T-helper 2 cell (primary cell): ENCODE measurements at places on chromosomes 12 and 14.
A peak's percentile ranks its signal among the peaks of the same experiment; 100 is the strongest.

- no peak for DNase-seq
Observed at GRCh38 chr12:60144395-60144794, 548.6 kb downstream of the SLC16A7 start.

DNA sequence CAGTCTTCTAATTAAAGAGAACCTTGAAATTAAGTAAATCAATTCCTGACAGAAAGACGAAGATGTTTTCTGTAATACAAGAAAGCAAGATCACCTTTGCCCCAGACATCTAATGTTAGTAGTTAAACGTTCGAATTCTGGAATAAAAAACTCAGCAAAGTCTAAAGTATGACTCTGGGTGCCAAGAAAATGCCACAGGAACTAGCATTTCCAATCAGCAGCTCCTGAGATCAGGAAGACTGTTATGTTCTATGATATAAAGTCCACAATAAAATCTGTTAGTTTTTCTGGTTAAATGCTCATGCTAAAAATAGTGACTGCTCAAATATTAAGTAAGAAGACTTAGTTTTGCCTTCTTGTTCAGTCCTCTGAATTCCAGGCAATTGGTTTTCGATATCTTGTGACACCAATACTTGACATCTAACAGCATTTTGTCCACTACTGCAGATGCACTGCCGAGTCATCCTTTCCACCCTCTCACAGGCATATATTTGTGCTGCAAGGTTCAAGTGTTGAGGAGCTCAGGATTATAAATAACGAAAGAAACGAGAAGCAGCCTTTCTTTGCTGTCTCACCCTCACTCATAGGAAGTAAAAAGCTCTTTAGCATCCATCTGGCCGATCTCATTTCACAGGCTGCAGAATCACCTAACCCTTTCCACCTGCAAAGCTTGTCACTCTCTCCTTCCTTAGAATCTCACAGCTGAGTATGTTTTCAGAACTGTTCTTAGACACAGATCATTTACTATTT is 32.0 kb downstream of the SSH1 start:
- no peak for DNase-seq

GRCh38 chr12:122099280-122099749 is 20.8 kb downstream of the MLXIP start:
- no peak for DNase-seq

GRCh38 chr12:6775185-6776174 is 3.2 kb downstream of the LAG3 start:
- no peak for DNase-seq

DNA sequence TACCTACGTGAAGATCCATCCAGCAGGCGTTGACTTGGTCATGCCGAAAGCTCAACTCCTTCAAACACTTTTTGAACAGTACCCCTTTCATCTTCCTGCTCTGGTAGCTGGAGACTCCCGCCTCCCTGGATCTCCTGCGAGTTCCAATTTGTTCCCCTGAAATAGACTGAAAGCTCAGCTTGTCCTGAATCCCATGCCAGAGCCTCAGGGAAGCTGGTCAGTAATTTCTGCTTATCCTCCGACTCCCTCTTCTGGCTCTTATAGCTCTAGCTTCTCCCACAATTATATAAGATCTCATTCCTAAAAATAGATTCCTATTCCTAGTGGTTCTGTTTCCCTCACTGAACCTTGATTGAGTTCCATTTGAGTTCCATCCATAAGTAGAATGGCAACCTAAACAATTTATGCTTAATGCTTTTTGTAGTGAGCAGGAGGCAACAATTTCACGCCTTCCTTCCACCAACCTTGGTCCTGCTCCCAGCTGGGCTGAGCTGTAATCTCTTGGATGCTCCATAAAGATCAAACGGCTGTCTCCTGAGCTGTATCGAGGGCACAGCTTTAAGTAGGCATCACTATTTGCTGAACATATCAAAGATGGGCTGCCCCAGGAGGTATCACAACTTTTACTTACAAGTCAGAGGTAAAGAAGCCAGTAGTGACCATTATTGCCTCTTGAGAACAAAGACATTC is 8.0 kb upstream of the TMEM132C start:
- DNase-seq = no peak

- DNase-seq = no peak
Observed at GRCh38 chr14:21780429-21781084, 106.9 kb upstream of the OR4E1 start.

- no peak for DNase-seq
Observed at GRCh38 chr12:52697058-52697582, 6.2 kb downstream of the KRT77 start.

GRCh38 chr12:121776190-121777098 is 17.0 kb downstream of the RHOF start:
- peak; percentile 87 for DNase-seq

GRCh38 chr12:619346-619745 is 43.9 kb downstream of the NINJ2 start:
- DNase-seq = no peak

DNA sequence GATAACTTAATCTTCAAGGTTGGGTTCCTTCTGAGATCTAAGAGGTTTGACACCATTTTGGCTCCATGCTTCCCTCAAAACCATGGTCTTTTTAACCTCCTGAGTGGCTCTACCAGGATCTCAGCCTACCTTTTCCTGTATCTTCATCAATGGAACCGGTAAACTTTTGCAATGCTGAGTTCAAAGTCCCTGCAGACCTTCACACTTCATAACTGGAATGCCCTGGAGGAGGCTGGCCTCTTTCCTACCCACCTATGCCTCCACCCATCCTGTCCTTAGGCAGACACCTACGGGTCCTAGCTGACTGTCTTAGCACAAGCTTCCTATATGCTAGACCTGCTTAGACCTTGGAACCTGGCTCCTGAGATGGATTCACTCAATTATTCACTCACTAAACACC is 89.5 kb upstream of the EEA1 start:
- DNase-seq = no peak

DNA sequence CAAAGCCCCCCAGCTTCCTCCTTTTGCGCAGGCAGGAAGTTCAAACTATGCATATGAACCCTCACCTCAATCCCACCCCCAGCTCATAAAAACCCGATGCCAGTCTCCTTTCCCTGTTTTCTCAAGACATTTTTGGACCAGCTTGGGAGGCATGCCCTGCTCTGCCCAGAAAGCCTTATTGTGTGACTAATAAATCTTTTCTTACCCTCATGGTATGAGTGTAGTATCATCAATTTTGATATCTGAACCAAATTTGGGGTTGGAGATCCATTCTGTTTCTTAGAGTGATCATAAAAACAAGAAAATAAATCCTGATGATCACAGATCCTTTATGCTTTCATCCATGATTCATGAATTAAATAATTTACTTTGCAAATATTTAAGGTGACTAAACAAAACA is 128.5 kb downstream of the ALG10B start:
- no peak for DNase-seq

- DNase-seq = peak; percentile 80
Observed at GRCh38 chr12:51246254-51246853, 7.7 kb downstream of the DAZAP2 start.

- DNase-seq = no peak
Observed at GRCh38 chr14:91996948-91997371, 42.9 kb downstream of the TRIP11 start.

DNA sequence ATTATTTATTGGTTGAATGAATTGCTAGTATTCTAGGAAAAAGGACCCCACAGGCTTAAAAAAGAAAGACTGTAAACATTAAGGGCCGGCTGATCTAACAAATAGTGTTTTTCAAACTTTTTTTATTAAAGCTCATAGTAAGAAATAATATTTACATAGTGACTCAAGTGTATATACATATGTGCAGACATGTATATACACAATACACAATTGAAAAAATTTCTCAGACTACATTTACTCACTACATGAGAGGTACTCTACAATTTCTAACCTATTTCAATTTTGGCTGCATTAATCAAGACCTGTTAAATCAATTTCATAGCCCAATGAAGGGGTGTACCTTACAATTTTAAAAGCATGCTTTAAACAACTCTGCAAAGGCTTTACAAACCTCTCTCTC is 17.5 kb downstream of the KCNH5 start:
- DNase-seq = no peak

DNA sequence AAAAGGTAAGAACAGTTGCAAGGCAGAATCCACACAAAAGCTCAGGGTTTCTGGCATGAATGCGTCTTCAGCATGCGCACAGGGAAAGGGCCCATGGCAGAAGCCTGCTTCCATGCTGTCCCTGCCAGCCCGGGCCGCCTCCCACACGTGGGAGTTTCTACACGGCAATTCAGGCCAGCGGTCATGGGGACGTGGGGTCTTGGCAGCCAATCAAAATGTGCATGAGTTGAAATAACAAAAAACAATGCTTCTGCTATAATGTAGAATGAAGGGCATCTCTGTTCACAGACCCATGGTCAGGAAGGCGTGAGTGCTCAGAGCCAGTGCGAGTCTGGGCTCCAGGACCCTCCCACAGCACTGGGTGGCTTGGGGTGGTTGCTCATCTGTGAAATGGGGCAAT is 28.6 kb downstream of the AMN start:
- DNase-seq = no peak

DNA sequence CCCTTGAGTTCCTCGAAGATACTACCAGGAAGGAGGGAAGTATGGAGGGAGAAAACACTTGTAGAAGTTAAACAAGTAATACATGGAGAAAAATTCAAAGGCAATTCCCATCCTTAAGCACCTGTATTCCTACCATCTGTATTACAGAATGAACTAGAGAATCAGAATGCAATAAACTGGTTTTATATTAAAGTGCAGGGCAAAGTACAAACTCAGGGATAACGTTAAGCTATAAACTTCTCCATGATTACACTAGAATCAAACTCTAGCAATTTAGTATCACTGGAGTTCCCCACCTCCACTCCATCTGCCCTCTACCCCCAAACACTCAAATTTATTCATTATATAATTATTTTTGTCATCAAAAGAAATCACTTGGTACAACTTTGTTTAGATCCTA is 13.1 kb downstream of the PAWR start:
- no peak for DNase-seq

DNA sequence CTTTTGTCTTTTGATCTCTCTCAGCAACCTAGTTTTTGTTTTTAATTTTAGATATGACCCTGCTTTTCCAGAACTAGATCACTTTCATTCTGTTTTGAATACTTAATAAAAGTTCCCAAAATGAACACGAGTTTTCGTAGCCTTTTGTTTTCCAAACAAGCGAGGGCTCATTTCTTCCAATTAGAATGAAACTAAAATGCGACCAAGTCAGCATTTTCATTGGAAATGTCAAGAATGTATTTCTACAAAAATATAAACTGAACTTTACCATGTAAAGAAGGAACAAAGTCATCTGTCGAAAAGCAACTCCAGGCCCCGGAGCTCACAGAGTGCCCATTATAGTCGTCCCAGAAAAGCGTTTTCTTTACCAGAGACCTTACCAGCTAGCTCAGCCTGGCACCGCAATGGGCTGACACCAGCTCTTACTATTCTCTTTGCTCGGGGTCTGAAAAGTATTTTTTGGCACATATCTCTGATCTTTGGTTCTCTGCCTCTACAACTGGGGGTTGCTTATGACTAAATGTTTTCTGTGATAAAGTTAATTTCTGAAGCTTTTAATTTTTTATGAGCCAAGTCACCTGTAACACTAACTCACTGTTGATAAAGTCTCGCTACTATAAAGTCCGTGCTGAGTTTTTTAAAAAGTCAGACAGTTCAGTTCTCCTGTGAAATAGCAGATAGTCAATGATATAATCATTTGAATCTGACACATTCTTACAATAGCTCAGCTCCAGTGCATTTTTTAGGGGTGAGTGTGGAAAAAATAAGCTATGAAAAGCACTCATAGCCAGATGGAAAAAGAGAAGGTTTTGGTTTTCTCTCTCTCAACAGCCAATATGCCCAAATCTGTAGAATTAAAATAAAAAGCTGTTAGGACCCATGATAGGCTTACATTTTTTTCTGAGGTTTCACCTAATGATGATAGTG is 43.4 kb downstream of the SAMD4A start:
- DNase-seq = no peak

DNA sequence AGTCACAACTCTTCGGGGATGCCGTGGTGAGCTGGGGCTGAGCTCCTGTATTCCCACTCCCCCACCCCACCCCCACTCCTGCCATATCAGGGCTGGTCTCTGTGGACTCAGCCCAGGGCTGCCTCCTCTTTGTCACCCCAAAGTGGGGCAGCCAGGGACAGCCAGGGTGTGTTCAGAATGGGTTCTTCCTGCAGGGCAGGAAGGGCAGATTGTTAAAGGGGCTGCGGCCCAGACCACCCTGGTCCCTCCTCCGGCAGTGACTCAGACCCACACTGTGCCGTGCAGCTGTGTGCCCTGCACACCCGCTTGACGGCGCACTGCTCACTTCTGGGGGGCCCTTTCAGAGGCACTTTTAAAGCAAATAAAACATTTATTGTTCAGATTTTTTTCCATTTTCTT is 9.3 kb downstream of the SLC48A1 start:
- DNase-seq = no peak

- no peak for DNase-seq
Observed at GRCh38 chr14:63551332-63551731, 8.2 kb upstream of the PPP2R5E start.

GRCh38 chr12:124217508-124218242 is 77.2 kb upstream of the RFLNA start:
- no peak for DNase-seq

GRCh38 chr14:95537298-95538089 is 2.6 kb downstream of the GLRX5 start:
- DNase-seq = no peak

DNA sequence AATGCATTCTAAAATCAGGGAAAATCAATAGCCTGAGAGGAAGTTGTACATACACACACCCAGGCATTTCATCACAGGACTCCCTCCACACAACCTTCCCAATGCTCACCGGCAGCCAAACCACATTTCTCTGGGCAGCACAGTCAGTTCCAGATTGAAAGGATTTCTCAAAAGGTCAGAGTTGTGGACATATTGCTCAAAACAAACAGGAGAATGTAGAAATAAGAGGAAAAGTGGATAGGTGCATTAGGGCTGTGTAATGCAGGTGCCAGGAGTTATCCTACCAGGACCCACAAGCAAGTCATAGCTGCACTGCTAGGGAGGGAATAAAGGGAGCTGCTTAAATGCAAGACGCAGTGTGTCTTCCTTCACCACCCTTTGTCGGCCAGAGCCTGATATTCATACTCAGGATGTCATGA is 62.9 kb downstream of the GCH1 start:
- DNase-seq = no peak

GRCh38 chr12:116453631-116454030 is 105.5 kb upstream of the MAP1LC3B2 start:
- DNase-seq = no peak

- DNase-seq = no peak
Observed at GRCh38 chr12:49111206-49111605, 559 bp upstream of the LMBR1L start.

DNA sequence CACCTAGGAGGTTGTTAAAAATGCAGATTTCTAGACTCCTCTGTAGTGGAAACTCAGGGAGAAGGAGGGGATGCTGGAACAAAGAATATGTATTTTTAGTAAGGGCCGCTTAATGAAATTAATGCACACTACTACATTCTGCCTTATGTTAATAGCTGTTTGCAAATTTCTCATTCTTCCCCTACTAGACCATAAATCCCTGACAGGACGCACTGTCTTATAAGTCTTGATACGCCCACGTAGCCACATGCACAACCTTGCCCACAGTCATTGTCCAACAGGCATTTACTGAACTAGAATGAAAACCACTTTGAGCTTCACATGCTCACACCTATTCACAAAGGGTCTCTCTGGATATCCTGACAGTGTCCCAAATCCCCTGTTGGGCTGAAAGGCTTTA is 10.5 kb downstream of the KRT2 start:
- no peak for DNase-seq

- DNase-seq = no peak
Observed at GRCh38 chr12:50599366-50600095, 94.7 kb downstream of the DIP2B start.
